ENCODE measurements at places on chromosomes 16 and 17.

- no peak for DNase-seq
These were observed 147.1 kb downstream of the WWOX start for GRCh38 chr16:78246559-78246958.

- no peak for DNase-seq
These were observed 11.4 kb downstream of the HLF start for GRCh38 chr17:55275894-55276804.

DNA sequence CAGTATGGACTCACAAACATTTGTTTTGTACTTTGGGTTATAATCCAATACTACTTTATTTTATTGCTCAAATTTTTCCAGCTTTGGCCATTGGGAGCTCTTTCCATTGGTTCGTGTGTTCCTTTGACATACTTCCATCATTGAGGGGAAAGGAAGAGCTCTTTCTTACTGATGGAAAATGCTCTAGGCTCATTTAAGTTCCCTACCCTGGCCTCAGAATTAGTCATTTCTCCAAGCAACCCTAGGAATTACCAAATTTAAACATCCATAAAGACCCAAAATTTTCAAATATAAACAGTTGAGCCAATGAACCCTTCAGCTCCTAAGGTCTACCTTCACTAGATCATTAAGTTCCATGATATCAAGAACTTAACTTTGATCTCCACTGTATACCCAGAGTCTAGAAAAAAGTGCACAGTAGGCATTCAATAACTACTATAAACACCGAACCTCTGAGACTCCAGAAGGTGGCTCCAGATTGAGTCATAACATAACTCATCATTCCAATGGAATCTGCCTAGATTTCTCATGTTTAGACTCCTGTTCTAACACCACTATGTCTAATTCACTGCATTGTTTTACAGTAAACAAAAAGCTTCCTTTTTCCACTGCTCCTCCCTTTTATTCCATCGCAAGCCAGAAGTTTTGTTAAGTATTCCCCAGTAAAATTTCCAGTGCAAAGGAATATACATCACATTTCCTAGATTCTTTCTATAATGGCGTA is 39.0 kb downstream of the SMURF2 start:
- no peak for DNase-seq

DNA sequence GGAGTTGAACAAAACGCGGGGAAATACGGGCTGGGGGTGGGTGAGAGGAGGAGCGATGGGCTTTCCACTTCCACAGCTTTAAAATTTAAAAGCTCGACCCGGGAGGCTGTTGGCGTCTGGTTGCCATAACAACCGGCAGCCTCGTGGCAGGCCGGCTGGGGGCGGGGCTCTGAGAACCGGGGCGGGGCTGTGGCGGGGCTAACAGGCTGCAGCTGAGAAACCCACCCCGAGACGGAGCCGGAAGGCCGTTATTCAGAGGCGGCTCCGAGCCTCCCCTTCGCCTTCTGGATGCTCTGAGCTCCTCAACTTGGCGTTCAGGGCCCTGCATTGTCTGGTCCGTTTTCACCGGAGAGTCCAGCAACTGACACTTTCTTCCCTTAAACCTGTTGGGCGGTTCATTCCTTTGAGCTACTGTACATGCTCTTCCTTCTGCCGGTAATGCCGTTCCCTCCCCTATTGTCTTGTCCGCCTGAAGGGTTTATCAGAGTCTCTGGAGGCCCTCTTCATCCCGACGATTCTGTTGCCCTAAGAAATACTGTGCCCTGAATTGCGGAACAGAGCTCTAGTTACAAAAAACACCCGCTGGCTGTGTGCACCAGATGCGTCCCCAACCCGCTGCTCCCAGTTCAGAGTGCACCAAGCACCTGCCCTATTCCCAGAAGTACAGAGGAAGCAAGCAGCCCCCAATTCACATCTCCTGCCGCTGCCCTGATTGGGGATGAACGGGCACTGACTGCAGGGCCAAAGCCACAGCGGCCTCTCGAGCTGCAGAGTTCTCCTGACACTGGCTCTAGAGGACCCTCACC is 596 bp downstream of the DNAAF8 start:
- peak; percentile 95 for DNase-seq

DNA sequence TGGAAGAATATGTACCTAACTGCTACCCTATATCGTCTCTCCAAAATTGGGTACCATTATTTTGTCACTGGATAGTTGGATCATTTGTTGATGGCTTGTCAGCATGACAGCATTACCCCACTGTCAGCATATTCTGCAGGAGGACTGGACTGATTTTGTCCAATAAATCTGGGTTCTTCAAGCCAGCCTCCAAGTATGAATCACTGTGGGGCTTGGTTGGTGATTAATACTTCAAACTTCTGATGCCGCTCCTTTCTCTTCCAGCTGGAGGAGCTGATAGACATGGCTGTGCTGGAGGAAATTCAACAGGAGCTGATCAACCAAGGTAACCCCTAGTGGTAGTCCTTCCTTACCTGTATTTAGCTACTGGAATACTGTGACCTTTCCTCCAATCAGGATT is 2.5 kb downstream of the RPAIN start:
- DNase-seq: no peak

- DNase-seq: no peak
These were observed 55.1 kb downstream of the RPTOR start for GRCh38 chr17:80599546-80600305.

DNA sequence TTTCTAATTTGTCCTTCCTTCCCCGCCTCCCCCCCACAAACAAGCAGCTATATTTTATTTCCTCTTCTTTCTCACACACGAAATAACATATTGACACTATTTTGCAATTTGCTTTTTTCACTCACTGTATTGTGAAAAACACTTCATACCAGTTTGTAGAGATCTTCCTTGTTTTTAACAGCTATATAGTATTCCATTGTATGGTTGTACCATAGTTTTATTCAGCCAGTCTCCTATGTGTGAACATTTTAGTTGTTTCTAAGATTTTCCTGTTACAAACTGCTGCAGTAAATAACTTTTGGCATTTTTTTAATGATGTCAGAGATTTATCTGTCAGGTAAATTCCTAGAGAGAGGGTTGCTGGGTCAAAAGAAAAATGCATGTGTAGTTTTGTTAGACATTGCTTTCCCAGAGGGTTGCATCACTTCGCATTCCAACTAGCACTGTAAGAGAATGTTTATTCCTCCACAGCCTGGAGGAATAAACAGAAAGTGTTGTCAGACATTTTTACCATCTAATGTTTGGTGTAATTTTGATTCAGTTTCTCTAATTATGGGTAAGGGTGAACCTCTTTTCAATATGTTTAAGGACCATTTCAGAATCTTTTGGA is 101.2 kb downstream of the MRTFB start:
- no peak for DNase-seq

DNA sequence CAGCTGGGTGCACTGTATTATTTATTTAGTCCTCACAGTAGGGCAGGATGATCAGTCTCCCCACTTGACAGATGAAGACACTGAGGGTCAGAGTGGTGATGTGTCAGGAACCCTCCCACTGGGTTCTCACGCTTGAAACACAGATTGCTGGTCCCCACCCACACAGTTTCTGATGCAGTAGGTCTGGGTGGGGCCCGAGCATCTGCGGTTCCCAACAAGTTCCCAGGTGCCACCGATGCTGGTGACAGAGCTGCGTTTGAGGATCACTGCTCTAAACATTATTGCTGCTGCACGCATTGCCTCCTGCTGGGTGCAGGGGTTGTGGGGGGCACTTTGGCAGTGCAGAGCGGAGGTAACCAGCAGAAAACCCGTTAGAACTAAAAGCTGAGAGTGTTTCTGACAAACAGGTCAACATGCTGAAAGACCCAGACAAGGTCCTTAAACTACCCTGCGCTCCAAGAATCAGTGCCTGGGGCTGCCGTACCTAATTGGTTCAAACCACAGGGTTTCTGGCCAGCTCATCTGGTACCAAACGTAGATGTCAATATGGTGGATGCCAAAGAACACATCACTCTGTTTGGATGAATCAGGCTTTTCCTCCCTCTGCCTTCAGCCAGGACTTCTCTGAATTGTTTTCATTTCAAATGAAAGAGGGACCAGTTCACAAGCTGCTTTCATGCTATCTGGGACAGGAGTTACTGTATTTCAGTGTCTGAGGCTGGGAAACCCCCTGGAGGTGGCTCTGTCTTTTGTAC is 76.0 kb downstream of the ABCC1 start:
- peak; percentile 40 for DNase-seq

- no peak for DNase-seq
These were observed 16.8 kb downstream of the ZNF750 start for GRCh38 chr17:82823004-82823403.

GRCh38 chr17:12104831-12105230 is 84.2 kb downstream of the MAP2K4 start:
- no peak for DNase-seq

- DNase-seq: no peak
These were observed 8.6 kb downstream of the DNAH17 start for GRCh38 chr17:78568494-78569115.

GRCh38 chr16:10598157-10598556 is 17.8 kb upstream of the EMP2 start:
- no peak for DNase-seq

GRCh38 chr17:40696651-40697072 is 6.9 kb downstream of the KRT24 start:
- DNase-seq: no peak

- DNase-seq: no peak
These were observed 252.1 kb upstream of the N4BP1 start for GRCh38 chr16:48862087-48862532.

- peak; percentile 31 for DNase-seq
These were observed 581 bp downstream of the PRKCA start for GRCh38 chr17:66302761-66303626.

- DNase-seq: no peak
These were observed 189.4 kb downstream of the RAB11FIP4 start for GRCh38 chr17:31580706-31581490.

GRCh38 chr16:88359008-88359407 is 23.8 kb upstream of the ZNF469 start:
- no peak for DNase-seq

DNA sequence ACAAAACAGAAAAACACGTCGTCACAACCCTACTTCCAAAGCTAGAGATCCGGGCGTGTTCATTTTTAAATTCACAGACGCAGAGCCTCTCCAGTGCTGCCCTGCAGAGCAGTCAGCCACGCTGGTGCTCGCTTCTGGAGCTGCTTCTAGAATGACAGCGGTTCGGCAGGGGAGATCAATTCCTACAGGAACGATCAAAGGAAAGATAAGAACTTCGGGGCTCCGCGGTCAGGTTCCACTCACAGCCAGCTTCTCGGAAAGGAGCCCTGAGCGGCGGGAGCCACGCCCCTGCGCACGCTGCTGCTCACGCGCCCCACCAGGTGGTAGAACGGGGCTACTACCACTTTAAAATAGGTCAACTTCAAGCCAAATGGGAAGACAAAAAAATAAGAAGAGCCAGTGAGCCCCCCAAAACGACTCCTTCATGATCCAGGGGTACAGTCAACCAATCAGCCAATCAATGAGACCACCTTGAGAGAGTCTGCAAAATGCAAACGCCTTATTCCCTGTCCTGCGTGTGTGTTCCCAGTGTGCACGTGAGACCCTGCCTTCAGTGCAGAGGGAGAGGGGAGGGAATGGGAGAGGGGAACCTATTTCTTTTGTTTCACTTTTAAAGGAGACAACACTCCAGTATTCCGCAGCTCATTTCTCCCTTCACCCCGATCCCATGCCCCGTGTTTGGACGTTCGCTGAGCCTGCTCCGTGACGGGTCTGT is 209.7 kb downstream of the RBFOX3 start:
- peak; percentile 66 for DNase-seq

DNA sequence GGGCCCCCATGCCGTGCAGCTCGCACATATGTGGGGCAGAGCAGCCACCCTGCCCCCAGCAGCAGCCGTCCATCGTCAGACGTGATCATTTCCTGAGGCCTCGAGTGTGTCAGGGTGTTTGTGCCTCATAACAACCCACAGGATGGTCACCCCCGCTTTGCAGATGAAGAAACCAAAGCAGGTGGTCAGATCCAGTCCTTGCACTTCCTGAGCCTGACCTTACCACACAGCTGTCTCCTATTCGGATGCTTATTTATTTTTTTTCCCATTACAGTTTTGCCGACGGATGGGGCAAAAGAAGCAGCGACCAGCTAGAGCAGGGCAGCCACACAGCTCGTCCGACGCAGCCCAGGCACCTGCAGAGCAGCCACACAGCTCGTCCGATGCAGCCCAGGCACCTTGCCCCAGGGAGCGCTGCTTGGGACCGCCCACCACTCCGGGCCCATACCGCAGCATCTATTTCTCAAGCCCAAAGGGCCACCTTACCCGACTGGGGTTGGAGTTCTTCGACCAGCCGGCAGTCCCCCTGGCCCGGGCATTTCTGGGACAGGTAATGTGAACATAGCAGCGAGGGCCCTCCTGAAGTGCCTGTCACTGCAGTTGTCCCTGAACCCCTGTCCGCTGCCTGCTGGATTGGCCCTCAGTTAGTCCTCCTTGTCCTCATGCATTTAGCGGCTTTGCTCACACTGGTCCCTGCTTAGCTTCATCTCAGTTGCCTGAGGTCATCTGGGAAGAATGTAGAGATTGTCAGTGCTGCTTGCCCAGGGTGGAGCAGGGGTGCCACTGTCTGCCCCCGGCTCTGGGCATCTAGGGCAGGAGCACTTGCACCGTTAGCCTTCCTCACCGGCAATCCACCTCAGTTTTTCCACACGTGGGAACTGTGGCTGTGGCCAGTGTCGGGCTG is 1.4 kb downstream of the MPG start:
- DNase-seq: no peak

- no peak for DNase-seq
These were observed 203.6 kb downstream of the ZFHX3 start for GRCh38 chr16:72844225-72844920.

- no peak for DNase-seq
These were observed 1.2 kb downstream of the ARHGEF15 start for GRCh38 chr17:8311131-8311790.

DNA sequence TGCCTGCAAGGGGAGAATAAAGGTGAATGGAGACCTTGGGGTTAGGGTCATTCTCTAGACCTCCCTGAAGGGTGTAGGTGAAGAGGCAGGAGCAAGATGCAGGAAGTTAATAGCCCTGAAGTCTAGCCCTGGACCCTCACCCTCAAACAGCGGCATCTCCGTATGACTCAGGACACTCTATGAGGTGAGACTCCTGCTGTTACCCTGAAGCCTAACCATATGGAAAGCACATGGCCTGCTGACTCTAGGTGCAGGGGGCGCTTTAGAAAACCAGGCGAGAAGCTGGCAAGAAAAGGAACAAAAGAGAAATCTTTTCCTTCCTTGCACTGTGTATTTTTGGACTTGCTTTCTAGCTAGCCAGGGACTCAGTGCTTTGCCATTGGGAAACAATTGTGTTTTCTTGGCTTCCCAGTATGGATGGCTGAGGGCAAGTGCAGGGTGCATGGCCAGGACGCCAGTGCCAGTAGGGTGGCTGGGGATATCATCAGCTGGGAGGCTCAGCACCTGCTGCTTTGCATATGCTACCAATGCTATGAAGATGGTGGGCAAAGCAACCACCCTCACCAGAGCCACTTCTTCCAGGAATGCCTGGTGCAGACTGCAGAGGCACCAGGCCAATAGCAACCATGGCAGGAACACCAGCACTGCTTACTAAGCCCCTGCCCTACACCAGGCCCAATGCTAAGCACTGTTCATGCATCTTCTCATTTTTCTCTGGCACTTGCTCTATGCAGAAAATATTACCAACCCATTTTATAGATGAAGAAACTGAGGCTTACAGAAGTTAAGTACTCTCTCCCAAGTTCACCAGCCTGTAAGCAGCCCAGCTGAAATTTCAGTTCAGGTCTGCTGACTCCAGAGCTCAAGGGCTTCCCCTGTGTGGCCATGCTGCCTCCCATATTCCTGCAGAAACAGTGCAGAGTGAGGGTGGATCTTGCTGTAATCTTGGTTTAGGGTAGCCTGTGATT is 425.1 kb downstream of the SLC39A11 start:
- DNase-seq: no peak

- no peak for DNase-seq
These were observed 98.8 kb downstream of the NLK start for GRCh38 chr17:28141313-28141712.

GRCh38 chr16:79707876-79708275 is 107.3 kb upstream of the MAF start:
- no peak for DNase-seq

All from stimulated activated CD4-positive, alpha-beta T cell treated with anti-CD3 and anti-CD28 coated beads, Interleukin-12 subunit alpha, Interleukin-12 subunit beta, amount 100 ng/mL, for 4 hours (primary cell).